ENCODE measurements at places on chromosomes 2 and 18. TPM values are rescaled to one million over a fixed set of nuclear protein-coding genes. Genes with fewer than 3 reads are reported as not detected.

Gene ALKAL2
- total RNA-seq = 0.44 TPM

Gene NIFK
- 64.2 TPM for total RNA-seq

Gene TMEM178A
- 5.5 TPM for total RNA-seq

Gene FIGLA
- not detected for total RNA-seq

Gene CHRNG
- not detected for total RNA-seq

Gene VAMP8
- total RNA-seq = 146 TPM

Gene RMND5A
- 33.4 TPM for total RNA-seq

Gene PAX8
- total RNA-seq = 0.11 TPM

Gene EML6
- 1.1 TPM for total RNA-seq

Gene AQP12A
- not detected for total RNA-seq

- no peak for DNase-seq
These were observed 147.3 kb downstream of the IRS1 start for GRCh38 chr2:226652369-226652768.

GRCh38 chr2:75303227-75303626 lies 103.9 kb upstream of the TACR1 start:
- DNase-seq = no peak

DNA sequence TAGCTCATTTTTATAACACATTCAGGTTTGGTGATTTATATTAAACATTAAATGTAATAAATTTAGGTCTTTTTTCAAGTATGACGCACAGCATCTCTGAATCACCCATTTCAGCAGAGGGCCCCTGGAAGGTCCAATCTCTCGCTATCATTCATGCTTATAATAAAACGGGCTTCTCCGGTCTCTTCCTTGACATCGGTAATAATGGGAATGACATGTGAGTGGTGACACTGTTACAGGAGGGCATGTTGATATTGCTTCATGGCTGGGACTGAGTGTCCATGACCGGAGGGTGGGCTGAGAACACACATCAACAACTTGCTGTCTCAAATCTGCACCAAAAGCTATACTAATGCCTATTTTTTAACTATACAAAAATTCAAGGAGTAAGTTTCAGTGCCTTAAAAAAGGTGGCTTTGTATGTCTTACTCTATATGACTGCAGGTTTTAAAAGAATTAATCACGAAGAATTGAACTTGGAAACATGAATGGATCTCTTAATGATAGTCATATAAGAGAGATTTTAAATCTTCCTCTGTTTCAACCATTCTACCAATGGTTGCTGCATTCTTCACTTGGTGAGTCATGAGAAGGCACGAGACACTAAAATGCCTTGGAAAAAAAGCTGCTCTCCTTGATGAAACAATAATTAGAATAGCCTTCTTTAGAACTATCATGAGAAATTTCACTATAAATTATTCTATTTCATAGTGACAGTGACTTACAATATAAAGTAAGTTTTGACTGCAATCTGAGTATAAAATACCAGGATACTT lies 101.9 kb upstream of the NRP2 start:
- no peak for DNase-seq

GRCh38 chr2:215622837-215623236 lies 187.0 kb upstream of the FN1 start:
- DNase-seq = no peak

- no peak for DNase-seq
These were observed 118.0 kb downstream of the RAB3GAP1 start for GRCh38 chr2:135169900-135170753.

DNA sequence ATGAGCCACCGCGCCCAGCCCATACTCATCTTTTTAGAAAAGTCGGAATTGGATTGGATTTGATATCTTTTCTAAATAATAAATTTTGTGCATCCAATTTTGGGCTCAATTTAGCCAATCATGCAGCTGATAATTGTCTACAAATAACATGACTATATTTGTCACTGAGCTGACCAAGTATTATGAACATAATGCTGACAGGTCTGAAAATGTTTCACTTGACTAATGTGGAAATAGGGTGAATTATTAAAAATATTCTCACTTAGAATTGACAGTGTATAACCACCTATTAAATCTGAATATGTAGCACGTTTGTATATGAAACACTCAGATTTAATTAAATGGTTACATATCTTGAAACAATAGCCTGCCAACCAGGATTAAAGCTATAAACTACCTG lies 657.2 kb upstream of the FSHR start:
- DNase-seq = no peak

DNA sequence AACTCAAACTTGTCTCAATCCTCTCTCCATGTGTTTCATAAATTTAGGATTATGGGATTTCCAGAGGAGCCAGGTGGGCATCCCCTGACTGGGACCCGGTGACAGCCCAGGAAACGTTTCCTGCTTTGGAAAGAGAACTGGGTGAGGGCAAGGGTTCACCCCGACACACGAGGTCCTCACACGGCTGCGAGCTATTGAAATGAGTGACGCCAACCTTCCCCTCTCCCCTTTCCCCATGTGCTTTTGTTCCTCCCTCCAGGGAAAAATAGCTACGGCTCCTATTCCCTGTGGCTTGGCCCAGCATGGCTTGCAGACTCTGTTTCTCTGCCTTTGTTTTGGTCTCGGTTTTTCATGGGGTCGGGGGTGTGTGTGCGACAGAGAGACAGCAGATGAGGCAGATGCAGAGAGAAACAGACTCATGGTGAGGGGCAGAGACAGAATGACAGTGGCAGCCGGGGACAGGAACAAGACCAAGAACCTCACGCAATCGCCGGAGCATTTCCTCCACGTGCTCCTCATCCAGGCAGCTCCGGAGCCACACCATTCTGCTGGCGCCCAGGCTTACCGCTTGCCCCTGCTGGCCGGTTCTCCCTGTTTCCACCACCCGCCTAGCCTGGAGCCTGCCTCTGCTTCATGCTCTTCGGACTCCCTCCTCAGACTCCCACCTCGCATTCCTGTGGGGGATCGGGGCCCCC lies 238.5 kb downstream of the DYSF start:
- DNase-seq = peak; percentile 77

DNA sequence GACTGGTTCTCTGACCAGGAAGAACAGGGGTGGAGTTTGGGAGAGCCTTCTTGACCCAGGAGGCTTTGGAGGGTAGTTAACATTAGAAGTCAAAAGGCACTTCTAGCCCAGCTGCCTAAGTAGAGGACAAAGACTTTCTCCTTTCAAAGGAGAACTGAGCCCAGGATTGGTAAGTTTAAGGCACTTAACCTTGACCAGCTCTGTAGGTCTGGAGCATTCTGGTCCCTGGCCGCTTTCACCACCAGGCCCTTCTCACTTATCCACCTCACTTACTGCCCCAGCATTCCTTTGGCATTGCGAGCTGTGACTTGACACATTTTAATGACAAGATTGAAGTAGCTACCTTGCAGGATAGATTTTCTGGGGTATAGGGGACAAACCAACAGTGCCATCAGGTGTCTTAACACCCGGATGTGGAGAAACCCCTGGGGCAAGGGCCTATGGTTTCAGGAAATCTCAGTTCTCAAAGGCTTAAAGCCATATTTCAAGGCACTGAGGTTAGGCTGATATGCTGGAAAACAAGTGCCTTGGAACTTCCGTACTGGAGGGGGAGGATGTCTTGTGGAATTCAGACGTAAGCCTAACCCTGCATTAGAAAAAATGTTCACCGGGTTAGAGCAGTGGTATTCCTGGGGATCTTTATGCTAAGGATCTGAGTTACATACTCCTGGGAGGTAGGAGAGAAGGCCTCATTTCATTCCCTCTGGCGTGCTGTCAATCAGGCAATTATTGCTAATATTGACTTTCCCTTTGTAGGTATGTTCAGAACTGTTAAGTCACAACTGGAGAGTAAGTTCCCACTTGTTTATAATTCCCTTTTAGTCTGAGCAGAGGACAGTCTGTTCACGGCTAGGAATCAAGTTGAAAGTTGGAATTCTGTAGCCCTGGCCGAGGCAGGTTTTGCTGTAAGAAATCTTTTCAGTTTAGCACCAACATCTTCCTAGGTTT lies 4.3 kb downstream of the C2orf68 start:
- peak; percentile 40 for DNase-seq

GRCh38 chr18:57220930-57221483 lies 74.1 kb downstream of the BOD1L2 start:
- DNase-seq = peak; percentile 52

- peak; percentile 30 for DNase-seq
These were observed 84.2 kb upstream of the RMP24 start for GRCh38 chr18:35888329-35888728.

DNA sequence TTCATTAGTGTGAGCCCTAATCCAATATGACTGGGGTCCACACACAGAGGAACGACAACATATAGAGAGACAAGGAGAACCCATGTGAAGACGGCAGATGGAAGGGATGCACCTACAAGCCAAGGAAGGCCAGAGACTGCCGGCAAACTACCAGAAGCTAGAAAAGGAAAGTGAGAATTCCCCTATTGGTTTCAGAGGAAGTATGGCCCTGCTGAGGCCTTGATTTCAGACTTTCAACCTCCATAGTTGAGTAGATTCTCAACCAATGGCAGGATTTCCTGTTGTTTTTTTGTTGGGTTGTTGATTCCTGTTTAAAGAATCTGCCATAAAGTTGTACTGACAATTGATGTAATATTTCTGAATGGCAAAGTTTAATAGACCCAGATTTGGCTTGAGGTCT lies 241.5 kb downstream of the SATB2 start:
- no peak for DNase-seq

DNA sequence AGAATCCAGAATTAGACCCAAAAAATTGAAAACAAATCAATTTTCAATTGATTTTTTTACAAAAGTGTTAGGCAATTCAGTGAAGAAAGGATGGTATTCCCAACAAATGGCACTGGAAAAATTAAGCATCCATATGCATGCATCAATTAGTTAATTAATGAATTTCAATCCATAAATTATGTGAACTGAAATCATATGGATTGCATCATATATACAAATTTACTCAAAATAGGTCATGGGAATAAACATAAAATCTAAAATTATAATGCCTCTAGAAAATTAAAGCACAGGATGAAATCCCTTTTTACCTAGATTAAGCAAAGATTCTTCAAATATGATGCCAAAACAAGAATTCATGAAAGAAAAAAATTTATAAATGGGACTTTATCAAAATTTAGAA lies 213.9 kb upstream of the KLHL29 start:
- no peak for DNase-seq

DNA sequence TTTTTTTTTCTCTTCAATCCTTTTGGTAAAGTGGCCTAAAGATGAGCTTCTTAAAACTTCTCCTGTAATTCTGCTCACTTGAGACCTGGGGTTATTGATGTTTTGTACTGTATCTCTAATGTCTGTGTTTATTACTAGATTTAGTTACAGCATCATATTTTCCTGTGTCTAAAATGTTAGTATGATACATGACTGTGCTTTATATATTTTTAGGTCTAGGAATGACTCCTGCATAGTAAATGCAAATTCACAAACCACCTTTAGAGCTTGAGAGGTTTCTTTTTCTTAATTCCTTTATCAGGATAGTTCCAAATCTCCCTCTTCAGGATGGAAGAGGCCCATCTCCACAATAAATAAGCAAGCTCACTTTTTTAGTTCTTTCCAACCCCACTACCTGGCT lies 197.6 kb downstream of the SETBP1 start:
- no peak for DNase-seq

DNA sequence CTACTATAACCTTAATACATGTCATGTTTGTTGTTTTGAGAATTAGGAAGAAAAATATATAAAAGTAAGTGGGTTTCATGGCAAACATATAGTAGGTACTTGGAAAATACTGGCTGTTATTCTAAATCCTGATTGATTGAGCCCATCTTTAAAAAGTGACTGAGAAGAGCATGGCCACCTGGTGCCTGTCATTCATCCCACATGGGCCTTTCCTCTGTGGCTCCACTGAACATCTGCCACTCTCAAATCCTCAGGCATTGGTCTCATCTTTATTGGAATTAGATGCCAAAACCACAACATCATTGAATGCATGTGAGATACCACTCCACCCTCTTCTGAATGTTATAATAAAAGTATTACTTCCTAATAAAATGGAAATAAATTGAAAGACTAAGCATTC lies 101.6 kb upstream of the TTN start:
- DNase-seq = no peak

- DNase-seq = no peak
These were observed 549.9 kb downstream of the XIRP2 start for GRCh38 chr2:167438206-167438605.

GRCh38 chr18:47750889-47751423 lies 179.5 kb downstream of the SMAD2 start:
- peak; percentile 39 for DNase-seq

GRCh38 chr2:207073412-207073800 lies 92.3 kb downstream of the KLF7 start:
- no peak for DNase-seq

DNA sequence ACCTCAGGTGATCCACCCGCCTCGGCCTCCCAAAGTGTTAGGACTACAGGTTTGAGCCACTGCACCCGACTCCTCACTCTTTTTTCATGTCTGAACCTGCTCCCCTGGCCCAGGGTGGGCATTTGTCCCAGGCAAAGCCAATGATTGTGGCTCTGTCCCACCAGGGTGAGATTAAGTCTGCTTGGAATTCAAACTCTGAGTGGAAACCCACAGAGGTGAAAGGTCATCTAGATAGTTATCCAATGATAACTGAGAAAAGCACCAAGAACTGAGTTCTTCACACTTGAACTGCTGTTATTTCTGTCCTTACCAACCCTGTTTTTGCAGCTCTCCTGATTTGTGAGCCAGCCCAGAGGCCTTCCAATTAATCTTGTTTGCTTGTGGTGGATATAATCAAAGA lies 62.4 kb upstream of the ACVR1 start:
- DNase-seq = peak; percentile 56

GRCh38 chr2:20218331-20219320 lies 6.3 kb downstream of the SDC1 start:
- no peak for DNase-seq

DNA sequence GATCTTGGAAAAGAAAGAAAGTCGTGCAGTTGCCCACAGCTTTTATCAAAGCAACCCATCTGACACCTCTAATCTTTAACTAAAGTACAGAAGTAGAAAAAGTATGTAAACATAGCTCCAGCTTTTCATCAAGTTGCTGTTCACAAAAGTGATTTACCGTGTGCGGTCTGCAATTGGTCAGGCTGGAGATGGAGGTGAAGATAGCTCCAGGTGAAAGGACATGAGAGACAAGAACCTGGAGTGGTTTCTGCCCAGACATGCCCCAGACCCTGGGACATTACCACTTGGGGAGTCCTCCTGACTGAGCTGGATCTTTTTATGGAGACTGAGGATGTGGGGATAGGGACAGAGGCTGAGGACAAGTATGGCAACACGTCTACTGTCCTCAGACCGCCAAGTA lies 82.7 kb downstream of the LAMA1 start:
- DNase-seq = no peak

- no peak for DNase-seq
These were observed 27.0 kb upstream of the MTX2 start for GRCh38 chr2:176242276-176242675.

- no peak for DNase-seq
These were observed 59.1 kb downstream of the ZNF385B start for GRCh38 chr2:179802051-179802882.

Data from endodermal cell (in vitro differentiated cells).